H1 (cell line): ENCODE measurements at places on chromosomes 2 and 18. TPM values are rescaled to one million over a fixed set of nuclear protein-coding genes. Genes with fewer than 3 reads are reported as not detected.

Gene ATP6V1B1
- total RNA-seq: not detected in 2 replicates

Gene MSTN
- not detected in 2 replicates for total RNA-seq

Gene DSC2
- 39.3 and 39.7 TPM in 2 replicates for total RNA-seq

Gene CHRND
- total RNA-seq: not detected in 2 replicates

Gene RFTN2
- total RNA-seq: 1.2 and 2.4 TPM in 2 replicates

Gene C2orf80
- 1.1 and 1.3 TPM in 2 replicates for total RNA-seq

Gene COL6A3
- total RNA-seq: 3.4 and 3.5 TPM in 2 replicates

Gene AQP12B
- not detected in 2 replicates for total RNA-seq

Gene MAPRE2
- total RNA-seq: 30.9 and 32.6 TPM in 2 replicates

Gene ASB18
- not detected in 2 replicates for total RNA-seq

Gene CAPN14
- 0.07 and 0.08 TPM in 2 replicates for total RNA-seq

Gene FEV
- total RNA-seq: not detected in 2 replicates

Gene HOXD13
- not detected in 2 replicates for total RNA-seq

Gene RTP5
- not detected in 2 replicates for total RNA-seq

Gene CXCR4
- 1.3 and 1.8 TPM in 2 replicates for total RNA-seq

Gene GPR35
- total RNA-seq: 0.29 TPM in 1 of 2 replicates, not detected in the other

Gene LIMS3
- 2.0 and 2.7 TPM in 2 replicates for total RNA-seq

Gene DNAH6
- total RNA-seq: 0.31 and 0.43 TPM in 2 replicates

Gene STPG4
- total RNA-seq: 0.27 and 0.28 TPM in 2 replicates

Gene SERPINB12
- total RNA-seq: not detected in 2 replicates

Gene PLEK
- not detected in 2 replicates for total RNA-seq

Gene CNDP1
- not detected in 2 replicates for total RNA-seq

Gene METTL5
- 74.1 and 79.7 TPM in 2 replicates for total RNA-seq

Gene CNGA3
- not detected in 2 replicates for total RNA-seq

Gene SPDYA
- total RNA-seq: 0.27 and 0.35 TPM in 2 replicates

Gene ANKRD30BL
- total RNA-seq: not detected in 2 replicates
